ENCODE measurements at places on chromosomes 4 and X. TPM values are rescaled to one million over a fixed set of nuclear protein-coding genes. Genes with fewer than 3 reads are reported as not detected.

- no peak for DNase-seq
These were observed 98.8 kb downstream of the ANXA3 start for GRCh38 chr4:78650106-78651024.

SLC39A8 gene
- 8.4 TPM for total RNA-seq

PPA2 gene
- total RNA-seq: 51.5 TPM

- no peak for DNase-seq
These were observed 881.6 kb downstream of the PCDH18 start for GRCh38 chr4:136650541-136651277.

FGFBP1 gene
- total RNA-seq: not detected

GRCh38 chr4:17599826-17600225, 14.6 kb upstream of the MED28 start:
- DNase-seq: no peak

DNA sequence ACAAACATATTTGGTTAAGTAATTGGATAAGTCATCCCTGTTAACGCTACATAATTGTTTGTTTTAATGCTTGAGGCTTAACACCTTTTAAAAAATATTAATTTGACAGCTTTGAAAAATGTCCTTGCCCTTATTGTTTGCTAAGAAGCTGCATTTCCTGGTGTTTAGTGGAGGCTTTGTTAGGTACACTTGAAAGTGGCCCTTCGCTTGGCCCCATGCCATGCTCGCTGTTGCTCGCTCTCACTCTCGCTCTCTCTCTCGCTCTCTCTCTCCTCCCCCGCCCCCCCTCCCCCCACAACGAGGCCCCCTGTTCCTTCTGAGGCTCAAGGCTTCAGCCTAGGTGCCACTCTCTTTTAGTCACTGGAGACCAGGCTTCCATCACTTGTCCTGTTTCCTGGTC, 139.6 kb downstream of the DCLK2 start:
- no peak for DNase-seq

GRCh38 chr4:120355881-120356280, 289.2 kb upstream of the MAD2L1 start:
- DNase-seq: no peak

SLC30A9 gene
- 35.2 TPM for total RNA-seq

SPANXB1 gene
- total RNA-seq: not detected

GRCh38 chrX:153481043-153481442, 10.7 kb upstream of the HAUS7 start:
- no peak for DNase-seq

BTK gene
- 235 TPM for total RNA-seq

DNA sequence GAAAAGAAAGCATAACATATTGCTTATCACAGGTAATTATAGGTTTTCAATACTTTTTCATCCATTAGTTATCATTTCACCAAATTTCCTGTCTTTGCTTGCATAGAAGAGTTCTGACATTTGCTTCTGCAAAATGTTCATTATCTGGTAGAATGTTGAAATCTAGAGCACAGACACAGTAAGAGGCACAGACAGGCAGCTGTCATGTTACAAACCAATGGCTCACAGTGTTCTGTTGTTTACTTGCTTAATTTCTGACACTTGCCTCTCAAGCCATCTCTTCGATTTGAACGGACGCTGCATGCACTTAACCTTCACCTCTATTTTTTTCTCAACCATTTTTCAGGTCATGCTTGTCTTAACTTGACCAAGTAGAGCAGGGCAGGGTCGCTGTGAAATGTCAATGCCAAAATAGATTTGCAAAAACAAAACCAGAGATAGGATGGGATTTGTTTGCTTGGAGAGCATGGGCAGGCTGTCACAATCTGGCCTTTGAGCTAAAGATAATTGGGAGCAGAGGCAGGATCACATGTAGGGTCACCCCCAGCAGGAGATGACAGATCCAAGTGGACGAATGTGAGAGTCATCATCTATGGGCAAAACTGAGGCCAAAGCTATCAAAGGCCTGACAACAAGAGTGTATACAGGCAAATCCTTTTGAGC, 292.3 kb downstream of the SMARCA1 start:
- no peak for DNase-seq

SATL1 gene
- total RNA-seq: not detected

LRCH2 gene
- total RNA-seq: not detected

Data from B cell (primary cell).